ENCODE measurements at places on chromosomes 2 and 18.
A peak's percentile ranks its signal among the peaks of the same experiment; 100 is the strongest.

DNA sequence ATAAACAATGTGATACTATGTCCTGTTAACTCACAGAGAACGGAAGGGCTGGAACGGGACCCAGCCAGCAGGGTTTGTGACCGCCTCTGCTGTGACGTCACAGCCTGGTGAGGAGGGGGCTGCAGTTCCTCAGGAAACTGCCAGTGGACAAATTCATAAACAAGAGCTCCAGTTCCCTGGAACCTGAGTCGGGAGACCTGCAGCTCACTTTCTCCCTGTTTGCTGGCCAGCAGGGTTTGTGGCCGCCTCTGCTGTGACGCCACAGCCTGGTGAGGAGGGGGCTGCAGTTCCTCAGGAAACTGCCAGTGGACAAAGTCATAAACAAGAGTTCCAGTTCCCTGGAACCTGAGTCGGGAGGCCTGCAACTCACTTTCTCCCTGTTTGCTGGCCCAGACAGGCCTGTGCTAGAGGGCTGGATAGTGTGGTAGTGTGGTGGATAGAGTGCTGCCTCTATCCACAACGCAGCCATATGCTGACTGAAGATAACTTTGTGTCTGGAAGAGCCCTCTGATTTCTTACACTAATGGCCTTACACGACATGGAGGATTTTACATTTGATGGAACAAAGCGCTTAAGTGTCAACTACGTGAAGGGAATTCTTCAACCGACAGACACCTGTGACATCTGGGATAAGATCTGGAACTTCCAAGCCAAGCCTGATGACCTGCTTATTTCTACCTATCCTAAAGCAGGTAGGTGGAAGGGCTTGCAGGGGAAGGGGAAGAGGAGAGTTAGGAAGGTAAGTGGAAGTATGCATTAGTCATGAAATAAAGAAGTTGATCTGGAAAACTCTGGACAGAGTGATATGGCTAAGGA lies at the start of gene SULT1C4:
SULT1C4 (plus strand) TSS at position 140 of the 816 bp plus-strand sequence; CDS start at position 524, 384 bp downstream.
- no peak for DNase-seq

GRCh38 chr2:141109633-141110032 lies 1021.2 kb downstream of the LRP1B start:
- DNase-seq: no peak

GRCh38 chr2:45068571-45069140 lies 59.4 kb upstream of the SIX2 start:
- no peak for DNase-seq

- DNase-seq: no peak
Observed at GRCh38 chr2:197708331-197708730, 3.2 kb downstream of the MARS2 start.

DNA sequence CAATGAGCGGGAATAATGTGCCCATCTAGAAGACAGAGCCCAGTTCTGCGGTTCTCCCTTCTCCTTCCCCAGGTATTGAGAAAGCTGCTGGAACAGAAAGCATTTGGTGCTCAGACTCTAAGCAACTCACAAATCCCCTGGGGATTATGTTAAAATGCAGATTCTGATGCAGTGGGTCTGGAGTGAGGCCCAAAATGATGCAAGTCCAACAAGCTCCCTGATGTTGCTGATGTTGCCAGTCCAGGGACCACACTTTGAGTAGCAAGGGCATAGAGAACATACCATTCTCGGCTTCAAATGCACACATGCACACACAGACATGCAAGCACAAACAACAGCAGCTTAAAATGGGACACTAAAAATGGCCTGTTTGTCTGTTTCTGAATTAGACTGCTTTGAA lies 274.8 kb upstream of the NCKAP5 start:
- DNase-seq: no peak

DNA sequence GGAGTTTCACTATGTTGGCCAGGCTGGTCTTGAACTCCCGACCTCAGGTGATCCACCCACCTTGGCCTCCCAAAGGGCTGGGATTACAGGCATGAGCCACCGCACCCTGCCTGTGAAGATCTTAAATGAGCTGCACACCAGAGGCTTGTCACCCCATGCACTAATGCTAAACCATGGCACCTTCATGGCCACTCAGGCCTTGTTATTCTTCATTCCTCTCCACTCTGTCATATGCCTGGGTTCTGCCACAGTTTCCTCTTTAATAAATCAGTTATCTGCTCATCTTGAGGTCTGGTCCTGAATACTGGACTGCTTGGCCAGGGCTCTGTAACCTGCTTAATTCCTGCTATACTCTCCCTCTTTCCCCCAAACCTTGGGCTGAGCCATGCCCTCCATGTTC lies 303.9 kb upstream of the FBXO11 start:
- DNase-seq: no peak

DNA sequence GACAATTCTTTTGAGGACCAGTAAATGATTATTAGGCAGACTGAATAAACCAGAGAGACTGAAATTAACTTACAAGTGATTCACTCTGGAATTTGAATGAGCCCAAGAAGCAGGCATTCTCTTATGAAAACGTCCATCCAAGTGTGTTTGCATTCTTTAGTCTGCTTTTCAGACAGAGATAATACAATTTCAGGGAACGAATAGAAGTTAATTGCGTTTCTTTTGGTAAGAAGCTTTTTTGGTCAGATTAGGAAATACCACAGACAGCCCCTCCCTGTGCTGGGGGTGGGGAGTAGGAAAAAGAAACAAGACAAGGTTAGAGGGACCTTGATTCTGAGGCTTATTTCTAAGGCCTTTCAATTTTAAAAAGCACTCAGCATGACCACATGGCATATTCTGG lies 874.4 kb downstream of the SUCLG1 start:
- DNase-seq: no peak

DNA sequence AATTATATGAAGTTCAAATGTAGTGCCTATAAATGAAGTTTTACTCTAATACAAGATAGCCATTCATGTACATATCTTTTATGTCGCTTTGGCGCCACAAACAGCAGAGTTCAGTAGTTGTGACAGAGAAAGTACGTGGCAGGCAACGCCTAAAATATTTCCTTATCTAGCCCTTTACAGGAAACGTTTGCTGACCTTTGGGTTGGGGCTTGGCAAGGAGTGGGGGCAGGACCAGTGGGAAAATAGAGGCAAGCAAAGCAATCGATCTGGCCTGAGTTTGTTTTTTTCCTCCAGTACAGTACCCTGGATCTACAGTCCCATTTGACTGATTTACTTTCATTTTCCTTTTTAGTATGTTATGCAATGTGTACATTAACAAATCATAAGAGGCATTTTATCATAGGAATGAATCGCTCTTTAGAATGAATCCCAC lies 13.1 kb downstream of the CCDC68 start:
- no peak for DNase-seq

DNA sequence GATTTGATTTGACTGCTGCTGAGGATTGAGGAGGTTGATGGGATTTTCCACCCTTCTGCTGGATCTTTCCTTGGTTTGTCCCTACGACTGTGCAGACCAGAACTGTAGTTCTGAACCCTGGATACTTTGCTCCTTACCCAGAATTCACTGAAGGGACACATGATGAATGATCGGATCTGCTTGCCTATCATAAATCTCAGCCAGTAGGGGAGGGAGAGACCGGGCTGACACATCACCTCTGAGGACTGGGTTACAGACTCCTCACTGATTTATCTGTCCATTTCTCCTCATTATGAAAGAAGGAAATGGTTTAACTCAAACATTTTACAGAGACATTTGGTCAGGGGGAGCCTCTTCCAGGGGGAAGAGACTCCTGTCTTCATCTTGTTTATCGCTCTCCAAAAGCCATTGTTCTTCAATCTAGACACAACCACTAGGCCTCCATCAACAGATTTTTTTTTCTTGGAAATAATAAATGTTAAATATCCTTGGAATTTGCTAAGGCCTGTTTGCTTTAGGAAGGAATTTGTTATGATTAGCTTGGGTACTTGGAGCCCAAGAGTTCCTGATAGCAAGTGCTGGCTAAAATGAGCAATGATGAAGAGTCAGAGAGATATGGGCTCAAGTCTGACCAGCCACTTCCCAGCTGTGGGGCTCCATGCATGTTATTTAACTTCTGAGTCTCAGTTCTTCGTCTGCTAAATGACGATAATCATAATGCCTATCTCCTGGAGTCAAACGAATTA lies 925.5 kb downstream of the SLC4A3 start:
- DNase-seq: no peak

DNA sequence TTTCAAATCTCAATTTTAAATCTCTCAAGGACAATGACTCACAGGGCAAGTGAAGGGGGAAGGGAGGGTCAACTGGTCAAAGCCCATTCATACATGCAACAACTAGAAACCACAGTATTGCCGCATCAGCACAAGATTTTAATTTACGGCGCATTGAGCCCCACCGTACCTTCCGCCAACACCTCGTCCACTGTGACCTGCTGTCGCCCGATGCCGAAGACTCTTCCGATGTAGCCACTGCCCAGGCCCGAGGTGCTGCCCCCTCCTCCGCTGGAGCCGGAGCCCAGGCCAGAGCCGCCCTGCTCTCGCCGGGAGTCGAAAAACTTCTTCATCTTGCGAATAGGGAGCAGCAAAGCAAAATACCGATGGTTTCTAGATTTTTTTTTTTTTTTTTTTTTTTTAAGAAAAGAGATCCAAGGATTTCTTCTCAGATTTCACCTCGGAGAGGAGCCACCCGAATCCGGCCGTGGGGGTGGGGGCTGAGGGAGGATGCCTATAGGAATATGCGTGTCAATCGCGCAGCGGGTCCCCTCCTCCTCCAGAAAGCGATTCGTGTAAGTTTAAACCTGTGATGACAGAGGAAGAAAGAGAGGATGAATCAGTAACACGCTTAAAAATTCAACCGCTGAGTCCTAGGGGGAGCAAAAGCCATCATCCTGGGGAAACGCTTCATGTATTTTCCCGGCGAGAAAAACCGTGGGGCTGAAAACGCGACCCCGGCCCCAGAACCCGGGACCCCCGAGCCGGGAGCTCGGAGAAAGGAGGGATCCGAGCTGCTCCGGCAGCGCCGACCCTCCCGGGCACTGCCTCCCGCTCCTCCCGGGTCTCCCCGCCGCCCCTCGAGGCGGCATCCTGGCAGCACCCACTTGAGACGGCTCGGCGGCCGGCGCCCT lies 584 bp downstream of the AAK1 start:
- peak; percentile 41 for DNase-seq

DNA sequence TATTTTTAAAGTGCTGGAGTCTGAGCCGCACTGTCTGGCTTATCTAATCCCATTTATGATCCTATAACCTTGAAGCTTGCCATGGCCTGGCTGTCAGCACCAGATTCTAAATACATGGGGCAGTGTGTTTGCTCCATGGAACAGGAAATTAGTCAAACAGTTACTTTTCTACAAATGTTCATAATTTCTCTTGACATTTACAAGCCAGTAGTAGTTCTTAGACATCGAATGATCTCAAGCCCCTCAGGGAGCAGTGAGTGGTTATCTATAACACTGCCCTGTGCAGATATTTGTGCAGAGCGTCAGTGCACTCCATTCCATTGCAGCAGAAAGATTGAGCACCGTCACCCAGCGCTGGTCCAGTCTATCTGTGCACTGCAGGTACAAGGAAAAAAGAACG lies 205.2 kb downstream of the AGPS start:
- DNase-seq: no peak

DNA sequence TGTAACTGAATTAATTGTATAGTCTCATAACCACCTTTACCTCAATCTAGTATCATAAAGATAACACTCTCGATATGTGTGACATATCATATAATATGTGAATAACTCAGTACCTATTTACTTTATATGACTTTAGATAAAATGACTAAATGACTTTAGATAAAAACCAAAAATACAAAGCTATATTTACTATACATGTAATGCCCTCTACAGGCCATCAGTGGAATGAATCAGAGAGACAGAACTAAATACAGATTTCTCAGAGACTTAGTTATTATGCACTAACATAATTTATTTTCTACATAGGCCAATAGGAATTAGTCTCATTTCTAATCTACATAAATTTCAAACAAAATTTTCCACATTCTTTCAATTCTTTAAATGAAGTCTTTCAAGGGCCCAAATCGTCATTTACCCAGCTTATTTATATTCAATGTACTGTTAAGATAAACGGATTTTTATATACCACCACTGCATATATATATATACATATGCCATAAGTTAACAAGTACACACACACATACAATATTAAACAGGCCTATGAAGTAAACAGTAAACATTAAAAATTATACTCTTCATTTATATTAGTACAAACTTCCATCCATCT lies 219.9 kb downstream of the EXOC6B start:
- no peak for DNase-seq

DNA sequence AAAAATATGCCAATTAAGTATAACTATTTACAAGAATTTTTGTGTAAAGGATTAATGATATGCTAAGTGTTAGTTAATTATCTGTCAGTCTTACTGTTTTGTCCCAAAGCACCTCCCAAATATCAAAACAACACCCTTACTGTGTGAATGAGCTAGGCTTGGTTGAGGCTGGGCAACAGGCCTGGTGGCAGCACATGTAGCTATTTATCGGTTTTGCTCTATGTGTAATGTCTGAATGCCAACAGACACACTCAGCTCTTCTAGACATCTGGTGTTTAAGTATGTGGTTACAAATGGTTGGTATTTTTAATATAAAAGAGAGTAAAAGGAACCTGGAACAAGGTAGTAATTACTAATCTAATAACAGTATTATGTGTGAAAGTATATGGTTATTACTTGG lies 175.3 kb downstream of the RAB3GAP1 start:
- DNase-seq: no peak

Data from stimulated activated CD4-positive, alpha-beta T cell treated with anti-CD3 and anti-CD28 coated beads, Interleukin-1b, Interleukin-23, amount 100 ng/mL, for 1 hour (primary cell).